ENCODE measurements at places on chromosomes 12 and 14. TPM values are rescaled to one million over a fixed set of nuclear protein-coding genes. Genes with fewer than 3 reads are reported as not detected.

SLC7A7 gene
- 14.7 TPM for total RNA-seq

AQP2 gene
- total RNA-seq = not detected

PLCZ1 gene
- 0.27 TPM for total RNA-seq

TCL1A gene
- not detected for total RNA-seq

RNF212B gene
- not detected for total RNA-seq

BHLHE41 gene
- total RNA-seq = 0.07 TPM

IPO8 gene
- total RNA-seq = 56.9 TPM

NFE2 gene
- total RNA-seq = not detected

GPX2 gene
- total RNA-seq = not detected

SERPINA3 gene
- 0.40 TPM for total RNA-seq

ASCL1 gene
- not detected for total RNA-seq

PAH gene
- total RNA-seq = not detected
